Dorsolateral prefrontal cortex (tissue), 122 donors: ENCODE measurements at places on chromosomes 13 and 19. TPM values are rescaled to one million over a fixed set of nuclear protein-coding genes. Genes with fewer than 3 reads are reported as not detected.

The KMT5C gene
- 18.4 TPM for total RNA-seq

The PRR12 gene
- total RNA-seq = 58.1 TPM

The SIGLEC14 gene
- 2.2 TPM for total RNA-seq

The BRSK1 gene
- 235 TPM for total RNA-seq

The GPC6 gene
- 2.7 TPM for total RNA-seq

The DAZAP1 gene
- total RNA-seq = 62.1 TPM

The ANGPTL8 gene
- 1.3 TPM for total RNA-seq

The NKPD1 gene
- 0.75 TPM for total RNA-seq

The OR4F17 gene
- not detected for total RNA-seq

The CEACAM3 gene
- total RNA-seq = not detected

The EID2 gene
- 22.2 TPM for total RNA-seq

The HRC gene
- 3.6 TPM for total RNA-seq

The ACER1 gene
- not detected for total RNA-seq

The LCP1 gene
- 30.3 TPM for total RNA-seq

The NECTIN2 gene
- total RNA-seq = 16.2 TPM

The CHMP2A gene
- total RNA-seq = 97.5 TPM

The ZNF665 gene
- total RNA-seq = 6.5 TPM

The SULT2A1 gene
- total RNA-seq = not detected

The PCDH9 gene
- total RNA-seq = 237 TPM

The TNNI3 gene
- total RNA-seq = not detected

The TICAM1 gene
- total RNA-seq = 9.8 TPM

The PEAK3 gene
- total RNA-seq = 0.31 TPM

The KLK15 gene
- total RNA-seq = not detected

The SERTAD3 gene
- total RNA-seq = 8.1 TPM

The CACNG6 gene
- not detected for total RNA-seq

The RASIP1 gene
- total RNA-seq = 8.5 TPM

The ZNF813 gene
- 1.1 TPM for total RNA-seq

The ABCA7 gene
- 22.4 TPM for total RNA-seq

The FGF22 gene
- 6.5 TPM for total RNA-seq

The GGN gene
- 2.6 TPM for total RNA-seq

The RASGRP4 gene
- total RNA-seq = 1.2 TPM

The PSG6 gene
- not detected for total RNA-seq

The ZNF583 gene
- 20.7 TPM for total RNA-seq

The FGF14 gene
- total RNA-seq = 66.8 TPM
